NCI-H510A (cell line): ENCODE measurements at places on chromosomes 13 and 19.

DNA sequence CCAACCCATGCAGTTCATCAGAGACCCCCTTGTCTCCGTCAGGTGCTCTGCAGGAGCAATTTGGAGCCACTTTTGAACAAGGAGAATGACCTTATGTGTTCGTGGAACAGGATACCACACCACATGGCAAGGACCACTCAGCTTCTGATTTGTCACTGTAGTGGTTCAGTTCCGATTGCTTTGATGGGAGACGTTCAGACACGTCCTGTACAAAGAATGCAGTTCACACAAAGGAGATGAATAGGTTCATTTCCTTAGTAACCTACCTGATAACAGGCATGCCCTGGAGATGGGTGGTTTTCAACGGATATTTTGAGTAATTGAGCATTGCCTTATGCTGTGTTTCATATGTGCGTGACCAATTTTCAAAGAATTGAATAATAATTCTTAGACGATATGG, 17.2 kb downstream of the FGF9 start:
- DNase-seq = no peak

- DNase-seq = no peak
These were observed 135.2 kb downstream of the TSHZ3 start for GRCh38 chr19:31214086-31214485.

- no peak for DNase-seq
These were observed 1.6 kb upstream of the RAB11B start for GRCh38 chr19:8388612-8388958.

- DNase-seq = no peak
These were observed 52.1 kb downstream of the LHFPL6 start for GRCh38 chr13:39550931-39551330.

DNA sequence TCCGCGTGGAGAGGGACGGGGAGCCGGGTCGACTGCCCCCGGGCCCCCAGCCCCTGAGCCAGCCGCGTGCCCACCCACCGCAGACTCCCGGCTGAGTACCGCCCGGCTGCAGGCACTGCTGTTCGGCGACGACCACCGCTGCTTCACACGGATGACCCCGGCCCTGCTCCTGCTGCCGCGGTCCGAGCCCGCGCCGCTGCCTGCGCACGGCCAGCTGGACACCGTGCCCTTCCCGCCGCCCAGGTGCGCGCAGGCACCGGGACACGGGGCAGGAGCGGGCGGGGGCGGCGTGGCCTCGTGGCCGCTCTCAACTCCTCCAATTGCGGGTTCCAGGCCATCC, 1.6 kb downstream of the AMH start:
- no peak for DNase-seq

DNA sequence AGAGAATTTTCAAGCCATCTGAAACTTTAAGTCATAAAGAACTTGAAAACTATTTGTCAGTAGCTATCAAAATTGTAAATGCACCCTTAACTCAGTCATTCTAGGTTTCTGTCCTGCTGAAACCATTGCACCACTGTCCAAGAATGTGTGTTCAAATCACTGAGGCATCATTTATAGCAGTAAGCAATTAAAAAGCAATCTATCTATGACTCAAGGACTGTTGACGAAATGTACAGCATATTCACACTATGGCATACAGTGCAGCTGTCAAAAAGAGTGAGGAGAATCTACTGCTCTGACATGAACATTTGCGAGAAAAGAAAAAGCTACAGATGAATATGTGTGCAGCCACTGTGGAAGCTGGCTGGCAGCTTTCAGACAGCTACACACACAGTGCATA, 71.2 kb downstream of the ING1 start:
- no peak for DNase-seq

DNA sequence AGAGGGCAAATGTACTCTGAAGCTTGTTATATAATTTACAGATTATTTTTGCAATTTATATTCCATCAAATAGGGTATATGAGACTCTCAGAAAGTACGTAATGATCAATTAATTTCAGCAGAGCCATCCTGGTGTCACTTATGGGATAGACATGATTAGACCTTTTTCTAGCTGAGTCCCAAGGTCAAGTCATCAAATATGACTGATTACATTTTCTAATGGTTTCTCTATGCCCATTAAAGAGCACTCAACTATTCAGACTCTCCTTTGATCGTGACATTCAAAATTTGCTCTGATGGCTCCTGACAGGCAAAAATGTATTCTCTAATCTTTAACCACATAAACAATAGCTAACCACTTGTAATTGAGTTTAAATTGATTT, 469.2 kb downstream of the COG6 start:
- no peak for DNase-seq

GRCh38 chr19:40921005-40921897, 39.2 kb upstream of the CYP2A7 start:
- DNase-seq = peak; percentile 49

DNA sequence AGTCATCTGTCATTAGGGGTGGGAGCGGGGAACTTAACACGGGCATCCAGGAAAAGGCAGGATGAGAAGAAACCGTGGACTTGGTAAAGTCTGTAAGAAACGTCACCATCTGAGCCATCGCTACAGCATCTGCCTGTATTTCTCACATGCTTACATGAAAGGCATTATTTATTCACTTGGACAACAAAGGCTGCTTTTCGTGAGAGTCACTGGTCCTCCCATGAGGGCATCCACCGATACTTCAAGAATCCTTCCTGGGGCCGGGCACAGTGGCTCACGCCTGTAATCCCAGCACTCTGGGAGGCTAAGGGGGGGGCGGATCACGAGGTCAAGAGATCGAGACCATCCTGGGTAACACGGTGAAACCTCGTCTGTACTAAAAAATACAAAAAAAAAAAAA, 16.1 kb downstream of the ZNF446 start:
- no peak for DNase-seq

DNA sequence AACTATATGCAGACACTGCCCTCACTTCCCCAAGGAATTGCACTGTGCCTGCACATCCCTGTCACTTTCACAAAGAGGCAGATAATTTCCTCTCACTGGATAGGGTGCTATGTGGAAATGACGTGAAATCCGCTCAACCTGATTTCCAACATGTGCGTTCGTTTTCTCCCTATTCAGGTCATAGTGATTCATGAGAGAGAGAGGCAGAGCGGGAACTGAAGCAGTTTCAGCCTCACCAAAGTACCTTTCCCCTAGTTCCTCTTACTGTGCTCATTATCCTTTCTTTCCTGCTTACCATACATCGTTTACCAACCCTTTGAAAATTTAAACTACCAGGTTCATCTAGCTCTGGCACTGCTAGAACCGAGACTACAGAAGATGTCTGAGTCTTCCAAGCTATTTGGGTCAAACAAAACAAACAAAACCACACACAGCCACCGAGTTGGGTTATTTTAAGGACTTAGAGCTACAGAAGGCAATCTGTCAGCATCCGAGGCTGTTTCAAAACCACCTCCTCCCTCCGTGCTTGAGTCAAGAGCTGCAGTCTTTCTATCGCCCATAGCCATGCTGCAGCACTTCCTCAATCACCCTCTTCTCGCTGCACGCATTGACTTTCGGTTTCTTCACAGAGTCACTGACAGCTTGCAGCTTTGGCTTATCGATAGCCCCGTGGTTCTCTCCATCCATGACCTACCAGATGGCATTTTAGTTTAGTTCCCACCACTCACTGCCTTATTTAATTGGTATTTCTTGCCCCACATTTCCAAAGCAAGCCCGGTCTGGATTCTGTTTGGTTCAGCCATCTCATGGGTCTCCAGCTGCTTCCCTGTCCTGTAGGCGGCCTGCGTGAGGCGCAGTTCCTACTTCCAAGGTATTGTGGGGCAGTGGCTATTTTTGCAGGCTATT, 1395.8 kb downstream of the EFNB2 start:
- peak; percentile 52 for DNase-seq

GRCh38 chr13:113666329-113666670, 719 bp upstream of the GRK1 start:
- no peak for DNase-seq

- peak; percentile 1 for DNase-seq
These were observed 66.5 kb upstream of the USPL1 start for GRCh38 chr13:30551189-30551588.

DNA sequence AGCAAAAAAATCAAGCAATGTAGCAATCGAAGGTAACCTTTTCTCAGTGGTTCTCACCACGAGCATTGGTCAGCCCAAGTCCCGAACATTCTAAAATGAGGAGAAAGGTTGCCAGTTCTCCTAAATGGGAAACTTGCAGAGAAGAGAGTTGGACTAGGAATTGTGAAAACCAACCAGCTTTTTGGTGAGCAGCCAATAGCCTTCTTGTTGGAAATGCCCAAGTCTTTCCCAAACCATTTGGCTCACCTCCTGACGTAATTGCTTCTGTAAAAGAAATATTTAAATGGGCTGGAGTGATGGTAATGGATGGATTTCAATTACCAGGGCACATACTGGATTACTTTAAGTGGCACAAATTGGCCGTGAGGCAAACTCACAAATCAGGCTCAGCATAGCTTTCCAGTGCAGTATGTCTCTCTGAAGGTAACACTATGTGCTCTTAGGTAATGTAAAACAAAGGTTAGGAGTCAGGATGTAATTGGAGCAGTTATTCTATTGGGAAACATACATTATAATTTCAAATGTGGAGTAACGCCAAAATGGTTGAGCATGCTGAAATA, 423.2 kb downstream of the KLF5 start:
- DNase-seq = no peak

GRCh38 chr13:22357132-22357531, 686.3 kb downstream of the FGF9 start:
- no peak for DNase-seq

DNA sequence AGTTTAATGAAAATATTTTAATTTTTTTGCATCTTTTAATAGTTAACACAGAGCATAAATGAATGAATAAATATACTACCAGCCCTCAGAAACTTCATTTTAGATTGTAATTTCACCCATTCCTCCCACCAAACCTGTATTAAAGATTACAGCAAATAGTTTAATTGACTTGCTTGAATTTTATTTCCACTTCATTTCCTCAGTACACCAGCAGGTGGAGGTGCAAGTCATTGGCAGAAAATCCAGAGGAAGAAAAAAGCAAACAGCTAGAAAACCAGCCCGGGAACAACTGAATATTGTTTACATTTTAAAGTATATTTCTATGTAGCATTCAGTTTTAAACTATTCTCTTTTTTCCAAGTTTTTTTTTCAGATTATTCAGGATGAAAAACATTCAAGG, 177.8 kb downstream of the OLFM4 start:
- no peak for DNase-seq

- DNase-seq = no peak
These were observed 103.3 kb downstream of the ZAR1L start for GRCh38 chr13:32211813-32212212.

- DNase-seq = no peak
These were observed 7.7 kb downstream of the EPS15L1 start for GRCh38 chr19:16463991-16464575.

GRCh38 chr13:104553186-104553585, 1487.0 kb upstream of the SLC10A2 start:
- no peak for DNase-seq

DNA sequence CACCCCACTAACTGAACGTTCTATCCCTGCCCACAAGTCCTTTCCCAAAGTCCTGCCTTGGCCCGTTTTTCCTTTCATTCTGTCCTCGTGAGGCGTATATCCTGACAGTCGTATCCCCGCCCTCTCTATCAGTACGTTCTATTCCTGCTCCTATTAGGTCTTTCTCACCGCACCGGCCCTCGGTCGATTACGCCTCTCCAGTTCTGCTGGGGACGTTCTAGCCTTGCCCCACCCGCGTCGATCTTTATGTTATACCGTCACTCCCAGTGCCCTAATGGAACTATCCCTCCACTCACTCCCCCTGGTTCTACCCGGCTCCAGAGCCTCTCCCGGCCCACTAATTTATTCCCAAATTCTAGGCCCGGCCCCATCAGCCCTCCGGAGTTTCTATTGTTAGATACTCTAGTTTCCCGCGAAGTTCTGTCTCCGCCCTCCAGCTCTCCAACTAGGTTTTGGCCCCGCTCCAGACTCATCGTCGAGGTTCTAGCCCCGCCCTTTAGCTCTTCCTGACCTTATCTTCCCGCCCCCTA, 2.0 kb downstream of the PLAUR start:
- no peak for DNase-seq

DNA sequence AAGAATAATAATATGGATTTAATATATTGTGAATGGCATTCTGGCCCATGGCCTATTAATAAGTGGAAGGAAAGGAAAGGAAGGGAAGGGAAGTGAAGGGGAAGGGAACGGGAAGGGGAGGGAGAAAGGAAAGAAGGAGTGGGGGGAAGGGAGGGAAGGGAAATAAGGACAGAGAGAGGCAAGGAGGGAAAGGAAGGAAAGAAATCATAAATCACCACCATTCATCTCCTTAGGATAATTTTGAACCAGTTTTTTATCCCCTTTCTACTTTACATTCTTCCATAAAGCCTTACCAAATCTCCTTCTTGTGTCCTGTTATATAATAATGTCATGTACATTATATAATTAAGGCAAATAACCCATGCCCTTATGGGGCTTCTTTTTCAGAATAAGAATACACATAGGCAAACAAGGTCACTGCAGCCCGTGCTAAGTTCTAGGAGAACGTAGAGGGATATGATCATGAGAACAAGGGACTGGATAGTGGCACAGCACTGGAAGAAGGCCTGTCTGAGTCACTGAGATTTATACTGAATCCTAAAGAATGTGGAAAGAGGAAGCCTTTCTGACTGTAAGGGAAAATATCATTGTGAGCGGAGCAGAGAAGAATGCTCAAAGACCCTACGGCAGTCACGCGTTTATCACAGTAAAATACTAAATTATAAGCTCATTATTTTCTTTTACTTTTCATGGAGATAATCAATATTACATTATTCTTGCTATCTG, 444.5 kb upstream of the GPC6 start:
- no peak for DNase-seq

DNA sequence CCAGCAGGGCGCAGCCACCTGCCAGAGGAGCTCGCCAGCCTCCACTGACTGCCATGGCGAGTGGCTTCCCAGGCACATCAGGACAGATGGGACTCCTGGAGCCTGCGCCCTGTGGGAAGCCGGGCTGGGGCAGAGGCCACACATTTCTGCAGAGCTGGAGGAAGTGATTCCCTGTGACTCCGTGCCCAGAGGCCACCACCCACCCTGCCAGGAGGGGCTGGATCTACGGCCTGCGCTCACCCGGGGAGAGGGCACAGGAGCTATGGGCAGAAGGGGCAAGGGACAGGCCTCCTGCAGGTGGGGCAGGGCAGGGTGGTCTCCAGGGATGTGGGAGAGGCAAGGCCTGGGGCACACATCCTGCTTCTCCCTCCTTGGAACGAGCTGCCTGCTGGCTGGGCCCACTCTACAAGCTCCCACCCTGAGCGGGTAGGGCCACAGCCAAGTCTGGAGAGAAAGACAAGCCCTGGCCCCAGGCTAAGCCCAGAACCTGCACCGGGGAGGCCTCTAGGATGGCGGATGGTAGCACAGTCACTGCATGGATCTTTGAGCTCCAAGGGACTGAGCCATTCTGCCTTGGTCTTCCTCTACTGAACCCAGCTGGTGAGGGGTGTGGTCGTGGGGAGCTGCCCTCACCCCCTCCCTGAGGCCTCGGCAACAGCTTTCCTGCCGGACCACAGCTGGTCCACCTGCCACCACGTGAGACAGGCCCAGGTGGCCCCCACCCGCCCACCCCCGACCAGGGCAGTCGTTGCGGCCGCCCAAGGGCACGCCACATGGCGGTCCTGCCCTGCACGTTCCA, 40.6 kb downstream of the CEBPG start:
- no peak for DNase-seq

DNA sequence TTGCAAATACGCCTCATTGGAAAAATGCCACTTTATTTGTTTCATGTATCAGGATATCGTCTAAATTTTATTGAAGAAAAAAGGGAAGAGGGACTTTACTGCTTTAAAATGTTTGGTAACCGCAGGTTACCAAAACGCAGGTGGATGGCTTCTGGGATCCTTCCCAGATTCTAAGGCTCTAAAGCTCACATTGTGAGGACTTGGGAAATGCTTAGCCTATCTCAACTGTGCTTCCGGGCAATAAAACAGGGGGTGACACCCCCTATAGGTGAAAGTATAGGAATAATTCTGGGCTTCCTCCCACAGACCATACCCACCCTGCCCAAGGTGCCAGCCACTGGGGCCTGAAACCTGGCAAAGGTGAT, 73.2 kb upstream of the IPO5 start:
- no peak for DNase-seq
